ENCODE measurements at places on chromosomes 7 and 10.

DNA sequence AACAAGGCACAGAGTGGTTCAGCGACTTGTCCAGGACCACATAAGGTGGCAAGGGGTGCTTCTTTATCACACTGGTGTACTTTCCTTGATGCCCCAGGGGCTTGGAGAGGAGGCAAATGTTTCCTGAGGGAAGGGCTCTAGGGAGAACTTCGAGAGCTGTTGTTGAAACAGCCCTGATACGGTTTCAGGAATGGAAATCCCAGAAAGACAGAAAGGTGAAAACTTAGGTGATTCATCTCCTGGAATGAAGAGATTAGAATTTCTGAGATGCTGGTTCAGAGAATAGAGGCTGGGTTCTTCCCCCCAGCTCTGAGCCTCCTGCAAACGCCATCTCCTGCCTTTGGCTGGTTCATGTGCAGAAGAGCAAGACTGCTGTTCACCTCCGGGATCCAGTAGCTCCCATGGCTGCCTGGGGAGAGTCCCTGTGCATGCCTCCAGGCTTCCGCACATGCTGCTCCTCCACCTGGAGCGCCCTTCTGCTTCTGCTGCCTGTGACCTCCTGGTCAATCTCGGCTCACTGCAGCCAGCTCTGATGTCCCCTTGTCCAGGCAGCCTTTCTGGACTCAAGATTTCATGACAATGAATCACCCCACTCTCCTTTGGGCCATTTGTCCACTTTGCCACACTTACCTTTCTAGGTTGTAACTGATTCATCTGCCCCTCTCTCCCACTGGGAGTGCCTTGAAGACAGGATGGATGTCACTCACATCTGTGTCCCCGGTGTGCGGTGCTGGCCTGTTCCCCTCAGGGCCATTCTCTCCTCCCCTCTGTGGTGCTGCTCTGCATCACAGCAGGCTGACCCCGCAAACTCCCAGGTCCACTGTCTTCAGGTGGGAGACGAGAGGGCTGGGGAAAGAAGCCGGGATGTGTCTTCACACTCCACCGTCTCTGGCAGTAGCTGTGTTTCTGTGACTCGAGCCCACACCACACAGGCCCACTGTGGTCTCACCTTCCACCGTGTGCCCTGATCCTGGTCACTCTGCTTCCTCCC, 3.6 kb upstream of the CDH23 start:
- DNase-seq, result no peak

DNA sequence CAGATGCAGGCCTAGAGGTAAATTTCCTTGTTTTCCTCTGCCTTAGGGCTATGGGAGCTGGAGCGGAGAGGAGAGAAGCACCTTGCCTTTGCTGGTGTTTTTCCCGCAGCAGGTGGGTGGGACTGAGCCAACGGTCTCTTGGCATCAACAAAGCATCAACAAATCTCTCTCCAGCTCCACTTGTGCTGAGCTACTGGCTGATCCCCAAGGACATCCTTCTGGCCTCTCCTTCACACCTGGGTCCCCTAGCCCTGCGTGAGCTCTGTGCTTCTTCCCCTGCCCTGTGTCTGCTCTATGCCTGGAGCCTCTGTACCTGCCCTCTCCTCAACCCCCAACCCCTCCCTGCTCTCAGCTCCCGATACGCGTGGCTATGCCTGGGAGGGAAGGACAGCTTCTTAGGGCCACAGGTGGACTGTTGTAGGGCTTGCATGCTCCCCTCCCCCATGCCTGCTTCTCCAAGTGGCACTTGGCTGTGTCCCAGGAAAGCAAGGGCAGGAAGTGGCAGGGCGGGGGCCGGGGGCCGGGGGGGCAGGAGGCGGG, 3.2 kb upstream of the CLDN4 start:
- peak; percentile 77 for DNase-seq

DNA sequence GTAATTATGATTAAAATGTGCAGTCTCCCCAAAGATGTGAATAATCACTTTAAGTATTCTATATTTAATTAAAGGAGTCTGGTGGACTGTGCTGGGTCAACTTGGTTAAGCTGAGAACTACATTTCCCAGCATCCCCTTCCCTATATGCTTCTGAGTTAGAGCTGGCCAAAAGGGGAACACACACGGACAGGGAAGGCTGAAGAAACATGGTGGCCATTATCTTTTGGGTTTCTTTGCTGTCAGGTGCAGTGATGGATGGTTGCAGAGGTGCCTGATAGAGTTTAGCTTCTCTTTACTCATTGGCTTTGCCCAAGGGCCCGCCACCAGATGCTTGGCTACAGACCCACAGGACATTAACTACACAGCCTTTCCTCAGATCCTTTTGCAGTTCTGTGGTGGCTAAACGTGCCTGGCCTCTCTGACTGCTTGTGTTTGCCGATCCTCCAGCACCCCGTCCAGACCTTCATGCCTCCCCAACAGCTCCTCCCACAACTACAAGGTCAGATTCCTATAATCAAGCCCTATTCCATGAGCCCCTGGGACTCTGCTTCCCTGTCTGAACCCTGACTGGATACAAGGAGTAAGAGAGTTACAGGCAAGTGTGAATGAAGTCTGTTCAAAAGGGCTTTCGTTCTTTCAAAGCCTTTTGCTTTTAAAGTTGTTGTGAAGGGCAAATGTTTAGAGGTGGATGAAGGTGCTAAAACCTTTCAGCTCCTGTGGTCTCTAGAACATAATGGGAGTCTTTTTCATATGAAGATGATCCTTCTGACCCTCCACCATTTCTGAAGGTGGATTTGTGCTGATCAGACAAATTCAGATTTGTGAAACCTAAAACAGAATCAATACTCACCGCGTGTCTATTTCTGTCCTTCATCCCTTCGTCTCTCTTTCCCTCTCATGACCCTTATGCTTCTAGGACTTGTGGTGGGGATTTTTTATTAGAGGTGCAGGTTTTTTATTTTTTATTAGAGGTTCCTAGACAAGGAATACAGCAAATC, 21.5 kb downstream of the BUB3 start:
- no peak for DNase-seq

DNA sequence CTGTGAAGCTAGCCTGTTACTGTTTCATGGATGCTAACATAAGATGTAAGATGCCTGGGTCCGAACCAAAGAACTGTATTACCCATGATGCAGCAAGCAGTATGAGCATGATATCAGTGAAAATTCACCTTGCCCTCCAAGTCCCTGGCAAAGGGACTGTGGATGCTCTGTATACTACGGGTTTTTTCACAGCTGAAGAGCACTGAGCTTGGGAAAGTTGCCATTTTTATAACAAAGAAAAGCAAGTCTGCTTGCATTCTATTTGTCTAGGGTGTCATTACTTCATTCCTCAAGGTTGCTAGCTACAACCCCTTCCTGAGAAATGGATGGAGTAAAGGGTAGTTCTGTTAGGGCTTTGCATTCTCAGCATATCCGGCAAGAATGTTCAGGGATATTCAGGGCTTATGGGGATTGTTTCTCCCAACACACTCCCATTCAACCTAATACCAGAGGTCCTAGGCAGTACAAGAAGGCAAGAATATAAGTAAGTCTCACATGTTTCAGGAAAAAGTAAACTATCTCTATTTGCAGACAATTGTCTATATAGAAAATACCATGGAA, 5.1 kb upstream of the GPR22 start:
- no peak for DNase-seq

DNA sequence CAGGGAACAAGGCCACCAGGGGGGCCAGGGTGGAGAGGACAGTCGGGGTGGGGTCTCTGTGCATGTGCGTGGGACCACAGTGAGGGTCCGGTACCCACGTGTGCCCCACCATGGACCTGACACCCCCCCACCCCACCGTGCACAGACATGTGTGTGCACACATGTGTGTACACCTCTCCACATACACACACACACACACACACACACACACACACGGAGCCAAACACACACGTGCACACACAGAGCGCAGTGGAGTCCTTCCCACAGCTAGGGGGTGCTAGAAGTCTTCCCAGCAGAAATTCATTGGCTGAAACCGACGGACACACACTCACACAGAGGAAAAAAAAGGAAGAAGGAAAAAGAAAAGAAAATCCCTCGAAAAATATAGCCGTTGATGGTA, 42.8 kb upstream of the GNA12 start:
- peak; percentile 62 for DNase-seq

DNA sequence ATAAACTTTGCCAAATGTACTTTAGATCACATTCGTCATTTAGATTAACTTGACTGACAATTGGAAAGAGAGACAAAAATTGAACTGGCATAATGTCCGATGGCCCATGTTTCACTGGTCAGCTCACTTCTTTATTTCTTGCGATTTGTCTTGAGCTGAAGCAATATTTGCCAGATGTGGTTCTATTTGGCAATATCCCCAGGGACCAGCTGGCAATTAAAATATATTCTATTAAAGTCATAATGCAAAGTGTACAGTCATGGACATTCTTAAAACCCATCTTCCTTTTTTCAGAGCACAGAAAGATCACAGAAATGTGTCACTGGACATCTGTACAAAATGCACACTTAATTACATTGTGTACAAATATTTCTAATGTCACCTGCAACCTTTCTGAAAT, 26.3 kb downstream of the NEBL start:
- DNase-seq, result no peak

Data from DMS 273 treated with DMSO at 0.1 percent for 48 hours (cell line).